ENCODE measurements at places on chromosomes 7 and 10.

DNA sequence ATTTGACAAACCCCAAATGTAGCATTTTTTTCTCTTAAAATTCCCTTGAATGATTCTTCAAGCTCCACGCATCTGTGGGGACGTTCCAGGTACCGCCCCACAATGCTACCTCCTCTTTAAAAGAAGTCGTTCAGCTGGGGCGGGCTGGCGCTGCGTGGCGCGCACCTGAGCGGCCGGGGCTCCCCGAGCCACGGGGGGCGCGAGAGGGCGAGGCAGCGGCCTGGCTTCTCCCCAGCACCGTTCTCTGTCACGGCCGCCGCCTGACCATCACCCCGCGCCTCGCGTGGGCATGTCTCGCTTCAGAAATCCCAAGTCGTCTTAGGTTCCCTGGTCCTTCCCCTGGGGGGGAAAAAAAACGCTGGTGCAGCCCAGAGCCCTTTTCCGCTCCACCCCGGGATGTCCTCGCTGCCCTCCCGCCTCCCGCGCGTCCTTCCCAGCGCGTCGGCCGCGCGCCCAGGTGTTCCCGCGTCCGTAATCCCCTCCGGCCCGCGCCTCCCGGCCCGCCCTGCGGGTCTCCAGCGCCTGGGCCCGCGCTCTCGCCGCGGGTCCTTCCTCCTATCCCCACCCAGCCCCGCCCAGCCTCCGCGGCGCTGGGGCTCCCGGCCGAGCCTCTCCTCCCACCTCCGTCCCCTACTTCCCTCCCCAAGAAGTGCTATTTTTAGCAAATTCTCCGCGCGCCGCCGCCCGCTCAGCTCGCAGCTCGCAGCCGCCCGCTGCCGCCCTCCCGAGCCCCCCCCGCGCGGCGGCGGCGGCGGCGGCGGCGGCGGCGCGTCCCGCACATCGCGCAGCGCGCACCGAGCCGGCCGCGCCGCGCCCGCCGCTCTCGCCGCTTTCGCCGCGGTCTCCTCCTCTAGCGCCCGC is 58.7 kb upstream of the PRPS1L1 start:
- DNase-seq: no peak

DNA sequence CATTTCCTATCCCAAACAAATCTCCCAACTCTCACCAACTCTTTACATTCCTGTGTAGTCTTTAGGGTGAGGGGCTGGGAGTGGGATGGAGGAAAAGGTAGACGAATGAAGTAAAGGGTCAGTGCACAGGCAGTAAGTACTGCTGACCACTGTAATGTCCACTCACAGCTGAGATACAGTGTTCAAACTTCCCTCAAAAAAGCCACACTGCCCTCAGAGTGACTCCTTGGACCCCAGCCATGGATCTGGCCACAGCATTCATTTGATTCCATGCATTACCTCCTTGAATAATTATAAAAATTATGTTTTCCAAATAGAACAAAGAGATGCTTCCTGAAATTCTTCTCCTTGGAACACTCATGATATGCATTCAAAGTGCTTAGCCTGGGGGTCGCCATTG is 19.8 kb upstream of the HIPK2 start:
- DNase-seq: no peak

GRCh38 chr10:73803680-73804286 is 7.6 kb downstream of the NDST2 start:
- DNase-seq: no peak

DNA sequence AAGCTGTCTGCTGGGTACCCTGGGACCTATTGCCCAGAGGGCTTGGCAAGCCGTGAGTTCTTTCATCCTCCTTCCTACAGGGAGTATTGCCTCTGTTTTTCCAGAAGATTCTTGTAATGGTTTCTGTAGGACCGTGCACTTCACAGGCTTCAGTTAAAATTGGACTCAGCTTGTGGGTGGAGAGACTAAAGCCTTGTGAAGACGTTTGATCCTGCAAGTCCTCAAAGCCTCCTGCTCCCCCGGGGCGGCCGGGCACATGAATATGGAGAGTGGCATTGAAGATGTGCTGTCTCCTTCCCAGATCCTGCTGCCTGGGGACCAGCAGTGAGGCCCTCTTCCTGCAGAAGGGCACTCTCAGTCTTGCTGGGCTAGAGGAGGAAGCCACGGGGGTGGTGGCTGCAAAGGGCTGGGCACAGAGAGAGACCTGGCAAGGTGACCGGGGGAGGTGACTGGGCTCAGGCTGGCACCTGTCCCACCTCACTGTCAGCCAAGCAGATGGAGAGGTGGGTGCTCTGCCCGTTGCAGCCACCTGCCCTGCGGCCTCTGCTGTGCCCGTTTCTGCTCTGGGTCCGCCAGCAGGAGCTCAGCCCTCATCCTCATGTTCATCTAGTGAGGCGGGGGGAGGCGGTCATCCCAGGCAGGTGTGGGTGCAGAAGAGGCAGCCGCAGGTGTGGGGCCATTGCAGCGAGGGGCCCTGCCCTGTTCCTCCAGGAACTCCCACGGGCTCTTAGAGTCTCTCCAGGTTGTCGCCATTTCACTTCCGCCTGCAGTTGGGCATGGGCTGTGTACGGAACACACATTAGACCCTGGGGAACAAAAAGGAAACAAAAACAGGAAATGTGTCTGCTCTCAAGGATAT is 55.7 kb downstream of the TMEM209 start:
- no peak for DNase-seq

DNA sequence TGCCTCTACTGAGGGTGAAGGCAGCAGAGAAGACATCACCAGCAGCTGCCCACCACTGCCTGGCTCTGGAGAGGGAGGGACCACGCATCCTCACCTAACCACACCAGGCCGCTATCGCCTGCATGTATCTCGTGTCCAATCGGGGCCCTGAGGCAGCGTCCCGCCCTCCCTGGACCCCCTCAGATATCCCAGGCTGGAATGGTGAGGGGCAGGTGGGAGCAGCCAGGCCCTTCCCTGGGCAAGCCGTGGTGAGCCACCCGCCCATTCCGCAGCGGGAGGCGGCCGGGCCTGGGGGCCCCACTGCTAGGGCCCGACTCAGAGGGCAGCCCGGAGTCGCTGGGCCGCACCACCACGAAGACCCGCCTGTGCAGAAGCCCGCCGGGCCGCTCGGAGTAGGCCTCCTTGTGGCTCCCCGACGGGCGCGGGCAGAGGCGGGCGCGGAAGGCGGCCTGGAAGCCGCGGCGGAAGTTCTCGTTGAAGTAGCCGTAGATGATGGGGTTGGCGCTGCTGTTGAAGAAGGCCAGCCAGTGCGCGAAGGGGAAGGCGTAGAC is 21.6 kb upstream of the PPA1 start:
- no peak for DNase-seq

GRCh38 chr7:44292420-44292817 is 33.0 kb downstream of the CAMK2B start:
- DNase-seq: no peak

DNA sequence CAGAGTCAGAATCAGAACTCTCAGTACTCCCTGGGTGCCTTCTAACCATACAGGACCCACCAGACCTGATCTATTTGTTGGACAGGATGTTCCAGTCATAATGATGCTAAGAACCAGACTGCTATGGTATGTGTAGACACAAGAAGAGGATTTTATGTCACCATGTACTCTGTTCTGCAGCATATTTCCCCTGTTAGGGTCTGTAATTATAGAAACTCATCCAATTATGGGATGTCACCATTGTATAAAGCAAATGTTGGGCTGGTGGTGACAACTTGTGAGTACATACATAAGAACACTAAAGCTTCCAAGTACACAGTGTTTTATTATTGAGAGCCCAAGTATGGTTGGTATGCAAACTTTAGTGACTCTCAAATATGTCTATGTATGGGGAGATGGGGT is 67.1 kb upstream of the AGBL3 start:
- DNase-seq: no peak

DNA sequence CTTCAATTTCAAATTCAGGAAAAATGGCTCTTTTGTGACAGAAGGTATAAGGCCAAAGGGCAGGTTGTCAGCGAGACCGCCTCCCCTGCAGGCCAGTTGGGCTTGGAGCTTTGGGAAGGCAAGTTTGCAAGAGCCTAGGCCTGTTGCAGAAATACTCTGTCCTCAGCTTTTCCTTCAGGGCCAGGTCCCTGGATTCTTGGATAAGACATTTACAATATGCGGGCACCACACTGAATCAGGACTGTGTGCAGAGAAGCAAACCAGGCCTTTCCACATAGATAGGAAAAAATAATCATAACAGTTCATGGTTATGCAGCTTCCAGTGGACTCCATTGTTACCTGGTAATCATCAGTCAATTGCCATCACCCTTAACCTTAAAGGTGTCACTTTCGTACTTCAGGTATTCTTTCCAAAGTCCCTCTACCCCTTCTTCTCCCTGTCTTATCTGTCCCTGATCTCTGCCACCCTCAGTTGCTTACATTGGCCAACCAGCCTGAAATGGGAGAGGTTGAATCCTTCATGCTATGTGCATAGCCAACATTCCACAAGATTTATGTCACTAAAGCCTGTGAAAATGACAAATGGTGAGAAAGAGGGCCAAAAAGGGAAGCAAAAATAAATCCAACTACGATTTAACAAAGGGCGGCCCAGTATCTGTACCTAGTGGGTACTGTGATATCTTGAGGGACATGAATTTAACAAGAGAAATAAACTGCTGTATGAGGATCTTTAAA is 304.5 kb upstream of the NFE2L3 start:
- DNase-seq: no peak

GRCh38 chr7:35700333-35700732 is 5.4 kb upstream of the HERPUD2 start:
- DNase-seq: no peak

- no peak for DNase-seq
Measured at GRCh38 chr7:101537205-101537604, 91.9 kb downstream of the MYL10 start.

DNA sequence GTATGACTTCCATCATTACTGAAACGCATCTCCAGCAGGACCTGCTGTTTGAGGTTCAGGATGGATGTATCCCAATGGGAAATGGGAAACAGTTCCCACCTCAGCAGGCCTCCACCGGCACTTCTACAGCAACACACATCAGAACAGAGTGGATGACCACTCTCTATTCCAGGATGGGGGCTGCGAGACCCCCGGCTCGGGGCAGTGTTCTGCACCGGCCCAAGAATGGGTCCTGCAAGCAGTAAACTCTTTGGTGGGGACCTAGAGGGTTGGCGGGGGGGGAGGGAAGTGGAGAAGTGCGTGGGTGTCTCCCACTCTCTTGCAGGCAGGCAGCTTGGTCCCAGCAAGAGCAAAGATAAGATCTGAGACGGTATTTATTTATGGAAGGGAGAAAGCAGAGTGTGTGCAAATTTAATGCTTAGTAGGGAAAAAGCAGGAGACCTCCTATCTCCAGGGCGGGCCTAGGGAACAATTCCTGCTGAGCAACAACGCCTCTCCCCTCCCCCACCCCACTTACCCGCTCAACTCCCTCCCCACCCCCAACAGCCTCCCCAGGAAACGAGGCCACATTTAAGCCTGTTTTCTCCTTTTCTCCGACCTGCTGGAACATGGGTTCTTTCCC is 4.0 kb downstream of the SFMBT2 start:
- DNase-seq: no peak

GRCh38 chr7:131547589-131547988 is 8.8 kb downstream of the PODXL start:
- no peak for DNase-seq

DNA sequence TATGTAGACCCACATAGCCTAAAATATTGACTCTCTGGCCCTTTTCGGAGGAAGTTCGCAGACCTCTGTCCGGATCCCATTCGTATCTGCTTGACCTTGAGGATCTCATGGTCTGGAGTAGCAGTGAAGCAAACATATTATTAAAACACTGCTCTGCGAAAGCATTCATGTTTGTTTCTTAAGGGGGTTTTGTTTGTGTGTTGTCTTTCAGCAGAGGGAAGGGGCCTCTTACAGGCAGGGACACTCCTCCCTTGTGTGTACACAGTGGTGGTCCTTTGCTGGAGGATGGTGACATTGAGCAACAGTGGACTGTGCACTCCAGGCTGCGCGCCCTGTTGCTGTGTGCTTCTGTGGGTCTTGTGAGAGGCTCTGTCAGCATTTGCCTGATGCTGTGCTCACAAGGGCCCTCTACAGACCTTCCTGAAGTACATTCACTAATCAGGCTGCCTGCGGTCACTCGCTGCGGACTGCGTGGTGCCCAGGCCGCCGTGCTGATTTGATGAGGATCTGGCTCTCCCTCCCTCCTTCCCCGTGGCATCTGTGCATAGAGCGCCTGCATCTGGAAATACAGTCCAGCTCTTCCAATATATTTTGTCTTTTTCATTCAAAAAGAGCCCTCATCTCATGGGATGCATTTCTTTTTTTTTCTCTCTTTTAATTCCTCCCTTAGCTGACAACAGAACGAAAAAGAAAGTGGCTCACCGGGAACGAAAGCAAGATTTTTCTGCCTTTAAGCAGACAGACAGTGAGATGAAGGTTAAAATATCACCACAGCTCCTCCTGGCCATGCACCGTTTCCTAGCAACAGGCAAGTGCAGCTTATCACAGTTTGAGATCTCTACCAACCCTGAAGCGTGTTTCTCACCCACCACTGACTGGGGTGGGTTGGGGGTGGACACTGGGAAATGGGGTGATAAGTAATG is 135.8 kb downstream of the CNNM2 start:
- DNase-seq: peak; percentile 26

GRCh38 chr10:116097239-116097784 is 175.7 kb downstream of the GFRA1 start:
- no peak for DNase-seq

DNA sequence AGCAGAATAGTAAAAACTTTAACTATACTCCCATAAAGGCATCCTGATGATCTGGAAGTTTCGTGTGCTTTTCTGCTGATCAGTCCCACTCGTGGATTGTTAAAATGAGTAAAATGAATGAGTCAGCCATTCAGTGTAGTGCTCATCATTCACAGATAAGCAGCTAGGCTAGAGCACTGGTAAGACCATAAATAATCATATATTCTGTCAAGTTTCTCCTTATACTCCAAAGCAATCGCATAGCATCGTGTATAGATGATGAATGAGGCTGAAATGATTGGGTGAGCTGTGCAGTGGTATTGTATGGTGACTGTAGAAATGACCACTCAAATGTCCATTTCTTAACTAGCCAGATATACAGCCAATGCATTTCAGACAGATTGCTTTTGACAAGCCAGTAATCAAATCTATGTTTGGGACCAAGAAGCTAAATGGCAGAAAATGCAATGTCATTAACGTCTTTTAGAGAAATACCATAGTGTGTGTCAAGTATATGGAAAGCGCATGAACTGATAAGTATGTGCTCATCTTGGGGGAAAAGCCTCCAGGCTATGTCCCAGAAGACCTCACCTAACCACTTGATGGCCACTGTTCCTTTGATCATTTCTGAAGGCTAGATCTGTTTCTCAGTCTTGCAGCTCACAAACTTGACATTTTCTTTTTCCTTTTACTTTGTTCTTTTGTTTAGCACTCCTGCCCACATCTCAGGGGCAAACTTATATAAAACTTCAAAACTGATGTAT is 227.2 kb upstream of the FAM3C start:
- DNase-seq: no peak

DNA sequence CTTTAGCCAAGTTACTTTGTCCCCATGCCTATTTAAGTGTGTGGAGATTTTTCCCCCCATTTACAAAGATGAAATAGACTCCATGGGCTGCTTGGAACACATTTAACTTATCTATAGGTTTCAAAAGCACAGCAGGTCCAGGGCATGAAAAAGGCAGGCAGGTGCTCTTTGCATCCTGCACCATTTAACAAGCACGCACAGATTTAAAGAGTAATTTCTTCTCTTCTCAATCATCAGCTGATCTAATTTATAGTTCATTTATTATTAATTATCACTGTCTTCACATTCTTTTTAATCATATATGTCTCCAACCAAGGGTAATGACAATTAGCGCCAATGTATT is 156.8 kb downstream of the CACNA2D1 start:
- DNase-seq: no peak

- no peak for DNase-seq
Measured at GRCh38 chr7:25117226-25118047, 7.6 kb downstream of the CYCS start.

- no peak for DNase-seq
Measured at GRCh38 chr10:1659221-1659791, 78.0 kb downstream of the ADARB2 start.

All from effector CD8-positive, alpha-beta T cell (primary cell).